ENCODE measurements at places on chromosomes 5 and 9. TPM values are rescaled to one million over a fixed set of nuclear protein-coding genes. Genes with fewer than 3 reads are reported as not detected.

DNA sequence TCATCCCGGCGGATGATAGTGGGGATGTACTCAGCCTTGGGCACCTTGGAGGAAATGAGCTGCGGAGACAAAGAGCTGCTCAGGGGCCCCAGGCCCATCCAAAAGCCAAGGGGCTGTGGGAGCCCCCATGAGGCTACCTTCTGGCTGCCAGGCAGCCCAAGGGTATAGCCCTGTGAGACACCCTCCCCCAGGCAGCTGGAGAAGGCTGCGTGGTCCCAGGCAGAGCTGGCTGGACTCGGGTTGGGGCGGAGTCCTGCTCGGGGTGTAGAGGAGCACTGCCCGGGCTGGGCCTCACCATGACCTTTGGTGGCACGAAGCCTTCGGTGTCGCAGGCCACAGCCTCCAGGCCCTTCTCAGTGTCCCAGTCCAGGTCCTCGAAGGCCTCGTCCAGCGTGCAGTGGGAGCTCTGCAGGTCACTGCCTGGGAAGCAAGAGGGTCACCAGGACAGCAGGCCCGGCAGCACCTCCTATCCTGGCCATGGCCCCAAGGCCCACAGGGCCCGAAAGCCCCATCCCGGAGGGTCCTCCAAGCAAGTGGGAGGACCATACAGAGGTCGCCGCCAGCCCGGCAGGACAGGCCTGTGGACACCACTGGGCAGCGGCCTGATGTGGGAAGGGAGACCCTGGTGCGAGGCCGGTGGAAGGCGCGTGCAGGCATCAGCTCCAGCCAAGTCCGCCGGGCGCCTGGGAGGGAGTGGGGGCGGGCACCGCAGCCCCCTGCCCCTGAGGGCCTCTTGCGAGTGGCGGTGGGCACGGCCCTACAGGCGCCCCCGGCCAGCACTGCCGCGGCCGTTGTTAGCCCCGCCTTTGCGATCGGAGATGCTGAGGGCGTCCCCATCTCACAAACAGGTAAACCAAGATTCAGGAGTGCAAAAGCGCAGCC lies 6.1 kb downstream of the NSMF start:
- DNase-seq: no peak

- no peak for DNase-seq
Measured at GRCh38 chr5:90563108-90563507, 4.5 kb downstream of the ADGRV1 start.

DNA sequence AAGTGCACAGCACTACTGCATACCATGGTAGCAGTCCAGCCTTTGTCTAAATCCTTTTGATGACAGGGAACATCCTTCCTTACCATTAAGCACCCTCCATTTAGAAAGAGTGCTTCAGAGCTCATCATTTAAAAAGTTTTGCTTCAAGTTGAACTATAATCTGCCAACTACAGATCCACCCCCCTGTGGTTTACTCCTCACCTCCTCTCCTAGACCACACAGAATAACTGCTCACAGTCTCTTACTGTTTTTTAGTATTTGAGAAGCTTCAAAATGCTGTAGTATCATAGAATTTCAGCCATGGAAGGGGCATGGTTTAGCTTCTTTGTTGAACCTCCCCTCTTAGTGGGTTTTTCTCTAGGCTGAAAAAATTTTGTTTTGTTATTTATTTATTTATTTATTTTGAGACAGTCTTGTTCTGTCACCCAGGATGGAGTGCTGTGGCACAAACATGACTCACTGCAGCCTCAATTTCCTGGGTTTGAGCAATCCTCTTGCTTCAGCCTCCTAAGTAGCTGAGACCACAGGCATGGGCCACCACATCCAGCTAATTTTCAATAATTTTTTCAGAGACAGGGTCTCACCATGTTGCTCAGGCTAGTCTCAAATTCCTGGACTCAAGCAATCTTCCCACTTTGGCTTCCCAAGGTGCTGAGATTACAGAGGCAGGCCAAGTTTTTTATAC lies 384.3 kb upstream of the RFX3 start:
- DNase-seq: no peak

Gene IFNA2
- total RNA-seq: not detected

Measured in thoracic aorta (tissue), 2 donors.